ENCODE measurements at places on chromosomes 2 and 18.

DNA sequence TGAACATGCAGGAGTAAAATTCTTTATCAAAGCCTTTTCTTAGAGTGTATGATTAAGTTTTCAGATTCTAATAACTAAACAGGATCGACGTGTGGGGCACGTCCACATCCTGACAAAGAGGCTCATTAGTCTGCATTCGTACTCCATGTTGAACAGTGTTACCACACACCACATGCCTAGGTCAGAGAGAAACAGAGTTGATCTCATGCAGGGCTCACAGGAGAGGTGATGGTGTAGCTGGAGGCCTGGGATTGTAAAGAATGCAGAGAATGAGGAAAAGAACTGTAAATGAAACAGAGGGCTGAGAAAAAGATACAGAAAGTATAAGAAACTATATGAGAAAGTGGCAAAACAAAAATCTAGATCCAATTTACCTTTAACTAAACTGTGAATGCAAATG, 632.5 kb downstream of the BCL11A start:
- DNase-seq, result no peak

DNA sequence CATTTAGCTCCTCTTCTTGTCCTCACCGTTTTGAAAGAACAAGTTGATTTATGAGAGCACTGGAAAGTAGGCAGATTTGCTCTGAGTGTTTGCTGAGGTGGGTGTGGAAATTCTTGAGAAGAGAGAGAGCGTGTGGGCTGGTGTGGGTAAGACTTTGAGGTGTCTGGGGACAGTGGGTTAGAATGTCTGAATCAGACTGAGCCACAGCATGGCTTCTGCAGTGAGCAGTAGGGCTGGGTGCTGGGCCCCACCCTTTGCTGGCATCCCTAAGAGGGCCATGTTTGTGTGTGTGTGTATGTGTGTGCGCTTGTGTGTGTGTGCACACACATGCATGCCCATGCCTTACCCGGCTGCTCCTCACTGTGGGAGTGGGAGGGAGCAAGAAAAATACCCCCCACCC, 63.7 kb downstream of the COPS8 start:
- no peak for DNase-seq

DNA sequence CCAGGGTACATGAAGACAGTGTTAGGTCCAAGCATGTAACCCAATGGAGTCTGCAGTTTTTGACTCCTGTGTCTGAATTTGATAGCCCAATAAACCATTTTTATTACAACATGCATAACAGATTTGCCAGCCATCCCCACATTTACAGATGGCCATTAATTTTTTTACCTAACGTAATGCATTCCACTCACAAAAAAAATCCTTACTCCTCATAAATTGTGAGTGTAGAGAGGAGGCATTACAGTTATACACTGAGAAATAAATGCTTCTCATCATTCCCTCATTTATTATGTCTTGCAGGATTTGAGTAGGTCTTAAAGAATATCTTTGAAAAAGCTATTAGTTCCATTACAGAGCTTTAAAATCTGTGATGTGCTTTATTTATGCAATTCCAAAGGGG, 193.8 kb downstream of the CMPK2 start:
- no peak for DNase-seq

- no peak for DNase-seq
Observed at GRCh38 chr2:170121689-170122088, 56.3 kb upstream of the MYO3B start.

DNA sequence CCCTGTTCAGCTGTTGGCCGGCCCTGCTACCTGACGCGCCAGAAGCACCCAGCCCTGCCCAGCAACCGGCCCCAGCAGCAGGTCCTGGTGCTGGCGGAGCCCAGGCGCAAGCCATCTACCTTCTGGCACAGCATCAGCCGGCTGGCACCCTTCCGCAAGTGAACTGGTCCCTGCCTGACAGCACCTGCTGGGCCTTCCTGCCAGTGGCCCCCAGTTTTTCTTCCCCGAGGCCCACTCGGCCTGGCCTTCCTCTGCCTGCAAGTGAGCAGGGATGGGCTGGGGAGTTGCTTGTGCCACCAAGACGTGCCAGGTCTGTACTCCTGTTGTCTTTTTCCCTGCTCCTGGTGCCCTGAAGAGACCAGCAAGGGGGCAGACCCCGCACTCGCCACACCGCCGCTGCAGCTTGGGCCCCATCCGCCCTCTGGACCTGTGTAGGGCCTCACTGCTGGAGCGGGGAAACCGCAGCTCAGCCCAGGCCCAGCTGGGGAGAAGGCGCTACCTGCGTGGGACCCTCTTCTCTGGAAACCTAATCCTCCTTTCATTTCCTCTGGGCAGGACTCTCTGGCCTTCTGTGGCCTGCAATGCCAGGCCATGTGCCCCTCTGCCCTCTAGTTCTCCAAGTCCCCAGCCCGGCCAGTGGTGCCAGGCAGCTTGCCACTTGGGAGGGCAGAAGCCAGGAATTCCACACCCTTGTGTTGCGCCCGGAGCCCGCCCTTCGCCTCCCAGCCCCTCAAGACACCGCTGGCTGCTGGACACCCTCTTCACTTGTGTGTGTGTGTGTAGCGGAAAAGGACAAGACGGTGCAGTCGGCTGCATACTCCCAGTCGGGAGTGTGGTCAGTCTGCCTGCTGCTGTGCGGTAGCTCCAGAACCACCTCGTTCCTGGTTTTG, 47.0 kb downstream of the FAM168B start:
- no peak for DNase-seq

DNA sequence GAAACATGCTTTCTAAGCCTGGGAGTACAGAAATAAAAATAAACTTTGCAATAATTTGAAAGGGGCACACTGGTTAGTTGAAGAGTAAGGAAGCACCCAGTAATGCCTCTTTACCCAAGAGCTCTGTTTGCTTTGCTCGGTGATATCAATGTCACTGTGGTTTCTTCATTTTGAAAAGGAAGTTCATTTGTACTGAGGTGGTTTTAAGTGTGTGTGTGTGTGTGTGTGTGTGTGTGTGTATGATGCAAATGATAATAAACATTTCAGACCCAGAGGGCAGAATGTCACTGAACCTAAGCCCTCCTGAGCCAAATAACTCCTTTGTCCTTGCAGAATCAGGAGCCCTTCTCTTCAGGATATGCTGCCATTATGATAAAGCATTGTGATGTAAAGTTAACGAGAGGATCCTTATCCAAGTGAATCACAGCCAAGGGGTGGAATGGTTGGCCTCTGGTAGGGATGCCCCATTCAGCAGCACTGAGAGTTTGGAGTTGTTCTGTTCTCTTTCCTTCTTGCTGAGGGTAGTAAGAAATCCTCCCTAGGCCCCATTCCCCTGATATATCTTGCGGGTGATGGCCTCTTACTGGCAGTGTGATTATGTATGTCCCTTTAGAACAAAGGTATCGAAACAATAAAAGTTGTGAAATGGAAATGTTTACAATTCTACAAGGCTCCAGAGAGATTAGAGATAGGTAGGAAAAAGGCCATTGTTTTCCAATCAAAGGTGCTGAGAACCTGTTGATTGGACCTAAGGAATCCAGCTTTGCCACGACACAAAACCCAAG, 7.6 kb downstream of the ITGA6 start:
- peak; percentile 63 for DNase-seq

GRCh38 chr2:191247381-191248057, 2.3 kb downstream of the MYO1B start:
- DNase-seq, result peak; percentile 14

- no peak for DNase-seq
Observed at GRCh38 chr18:25516121-25516520, 164.2 kb upstream of the ZNF521 start.

DNA sequence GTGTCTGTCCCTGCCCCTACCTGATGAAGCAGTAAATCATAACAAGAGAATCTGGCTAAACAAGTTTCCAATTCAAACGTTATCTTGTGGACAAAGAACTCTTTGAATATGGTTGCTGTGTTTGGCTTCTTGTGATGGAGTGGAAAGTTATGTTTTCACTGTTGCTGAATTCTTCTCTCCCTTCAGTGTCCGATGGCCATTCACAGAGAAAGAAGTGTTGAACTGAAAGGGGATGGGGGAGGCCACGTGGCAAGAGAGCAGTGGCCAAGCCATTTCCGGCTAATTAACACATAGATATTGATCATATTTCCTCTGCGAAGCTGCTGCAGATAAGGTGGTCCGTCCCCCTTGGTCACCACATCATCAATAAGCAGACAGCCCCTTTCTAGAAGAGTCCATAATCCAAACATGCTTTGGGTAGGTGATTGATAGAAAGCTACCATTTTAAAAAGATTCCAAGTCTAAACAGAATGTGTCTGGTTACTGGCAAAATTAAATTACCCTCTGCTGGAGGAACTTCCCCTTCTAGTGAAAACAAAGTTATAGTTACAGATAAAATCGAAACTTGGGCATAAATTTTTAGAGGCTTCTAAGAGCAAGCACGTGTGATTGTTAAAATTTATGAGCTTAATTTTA, 36.9 kb upstream of the FZD7 start:
- DNase-seq, result no peak

DNA sequence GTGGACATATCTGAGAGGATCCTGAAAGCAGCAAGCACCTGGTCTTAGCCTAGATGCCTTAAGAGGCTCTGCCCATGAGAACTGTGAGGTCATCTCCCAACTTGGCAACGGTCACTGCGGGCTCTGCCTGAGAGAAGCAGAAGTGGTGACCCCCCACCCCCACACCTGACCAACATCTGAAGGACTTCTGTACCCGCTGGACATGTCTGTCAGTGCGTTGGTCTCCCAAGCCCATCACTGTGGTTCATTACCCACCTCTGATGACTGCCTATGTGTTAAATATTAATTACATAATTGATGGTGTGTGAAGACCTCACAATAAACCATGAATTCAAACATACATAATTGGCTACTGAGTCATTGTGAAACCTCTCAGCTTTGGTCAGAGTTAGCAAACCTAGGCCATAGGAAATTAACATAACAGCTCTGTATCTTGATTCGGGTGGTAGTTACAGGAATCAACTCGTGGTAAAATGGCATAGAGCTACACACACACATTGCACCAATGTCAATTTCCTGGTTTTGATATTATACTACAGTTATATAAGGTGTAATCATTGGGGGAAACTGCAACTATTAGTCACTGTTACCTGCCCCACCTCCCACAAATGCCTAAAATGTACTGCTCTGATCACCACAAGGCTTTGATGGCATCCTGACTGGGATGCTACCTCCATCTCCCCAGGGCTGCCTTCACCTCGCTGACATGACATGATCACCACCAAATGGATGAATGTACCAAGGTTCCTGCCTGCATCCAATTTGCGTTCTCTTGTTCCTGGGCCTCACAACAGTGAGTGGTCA, 4.3 kb upstream of the GALNT1 start:
- DNase-seq, result no peak

DNA sequence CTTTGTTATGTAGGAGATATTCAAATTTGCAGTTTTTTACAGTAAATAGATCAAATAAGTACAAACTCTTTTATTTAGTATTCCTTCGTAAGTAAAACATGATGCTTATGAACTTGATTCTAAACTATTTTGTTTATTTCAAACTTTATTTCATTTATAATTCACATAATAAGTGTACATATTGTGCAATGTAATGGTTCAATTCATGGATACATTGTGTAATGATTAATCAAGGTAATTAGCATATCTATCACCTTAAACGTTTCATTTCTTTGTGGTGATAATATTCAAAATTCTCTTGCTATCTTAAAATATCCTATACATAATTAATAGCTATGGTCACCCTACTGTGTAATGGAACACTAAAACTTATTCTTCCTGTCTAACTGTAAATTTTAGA, 525.9 kb upstream of the ZNF804A start:
- DNase-seq, result no peak

DNA sequence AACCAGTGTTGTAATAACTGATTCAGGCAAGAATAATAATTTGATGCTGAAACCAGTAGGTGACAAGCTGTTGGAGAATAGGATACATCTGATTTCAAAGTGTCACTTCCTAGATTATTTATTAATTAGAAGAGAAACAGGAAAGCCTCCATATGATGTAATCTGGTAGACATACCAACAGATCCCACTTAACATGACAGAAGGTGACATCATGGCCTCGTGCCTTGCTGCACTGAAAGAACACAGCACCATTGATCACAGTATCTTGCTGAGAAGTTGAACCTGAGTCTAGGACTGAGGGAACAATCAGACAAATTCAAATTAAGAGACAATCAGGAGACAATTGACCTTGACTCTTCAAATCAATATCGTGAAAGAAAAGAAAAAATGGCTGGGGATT, 131.6 kb upstream of the DLGAP1 start:
- DNase-seq, result no peak

DNA sequence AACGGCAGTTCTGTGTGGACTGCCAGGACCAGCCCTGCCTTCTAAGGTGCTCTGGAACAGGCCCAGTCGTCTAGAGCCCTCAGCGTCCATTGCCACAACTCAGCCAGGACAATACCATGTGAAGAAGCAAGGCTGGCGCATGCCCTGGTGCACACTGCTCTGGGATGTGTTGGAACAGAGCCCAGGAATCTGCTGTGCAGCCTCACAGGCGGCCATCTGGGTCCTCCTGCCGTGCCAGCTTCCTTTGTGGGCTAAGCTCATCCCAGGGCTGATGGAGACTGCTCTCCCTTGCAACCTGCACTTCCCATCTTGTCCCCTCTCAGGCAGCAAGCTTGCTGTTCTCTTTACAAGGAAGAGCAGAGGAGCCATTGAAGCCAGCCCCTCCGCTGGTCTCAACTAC, 246.4 kb upstream of the PXDN start:
- DNase-seq, result no peak

DNA sequence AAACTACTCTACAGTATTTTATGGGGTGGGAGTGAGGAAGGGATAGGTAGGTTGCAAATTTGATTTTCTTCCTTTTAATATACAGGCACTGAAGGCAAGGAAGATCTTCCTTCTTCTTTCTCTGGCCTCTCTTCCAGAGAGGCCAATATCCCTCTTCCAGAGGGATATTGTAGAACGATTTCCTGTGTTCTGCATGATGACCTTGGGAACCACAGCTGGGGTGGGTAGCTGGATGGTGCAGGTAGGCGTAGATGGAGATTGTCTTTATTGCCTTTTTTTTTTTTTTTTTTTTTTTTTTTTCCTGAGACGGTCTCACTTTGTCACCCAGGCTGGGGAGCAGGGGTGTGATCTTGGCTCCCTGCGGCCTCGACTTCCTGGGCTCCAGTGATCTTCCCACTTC, 49.4 kb downstream of the GATA6 start:
- no peak for DNase-seq

- DNase-seq, result no peak
Observed at GRCh38 chr2:225761396-225761795, 361.9 kb downstream of the NYAP2 start.
